Activated naive CD8-positive, alpha-beta T cell treated with anti-CD3 and anti-CD28 coated beads for 36 hours (primary cell): ENCODE measurements at places on chromosomes 2 and 18.

GRCh38 chr2:226378753-226379705, 420.6 kb downstream of the IRS1 start:
- no peak for DNase-seq

GRCh38 chr18:79100944-79101343, 31.8 kb downstream of the ATP9B start:
- no peak for DNase-seq

GRCh38 chr18:61669320-61669719, 223.5 kb downstream of the RNF152 start:
- DNase-seq: no peak

- DNase-seq: no peak
These were observed 29.6 kb downstream of the CYRIA start for GRCh38 chr2:16635791-16636699.

GRCh38 chr2:14998546-14998945, 366.0 kb downstream of the LRATD1 start:
- DNase-seq: no peak

GRCh38 chr2:175815537-175815936, 186.5 kb downstream of the LNPK start:
- DNase-seq: no peak

- DNase-seq: peak; percentile 87
These were observed 6.0 kb upstream of the ALLC start for GRCh38 chr2:3651691-3652648.

GRCh38 chr2:22194218-22194617, 1070.5 kb downstream of the TDRD15 start:
- no peak for DNase-seq

DNA sequence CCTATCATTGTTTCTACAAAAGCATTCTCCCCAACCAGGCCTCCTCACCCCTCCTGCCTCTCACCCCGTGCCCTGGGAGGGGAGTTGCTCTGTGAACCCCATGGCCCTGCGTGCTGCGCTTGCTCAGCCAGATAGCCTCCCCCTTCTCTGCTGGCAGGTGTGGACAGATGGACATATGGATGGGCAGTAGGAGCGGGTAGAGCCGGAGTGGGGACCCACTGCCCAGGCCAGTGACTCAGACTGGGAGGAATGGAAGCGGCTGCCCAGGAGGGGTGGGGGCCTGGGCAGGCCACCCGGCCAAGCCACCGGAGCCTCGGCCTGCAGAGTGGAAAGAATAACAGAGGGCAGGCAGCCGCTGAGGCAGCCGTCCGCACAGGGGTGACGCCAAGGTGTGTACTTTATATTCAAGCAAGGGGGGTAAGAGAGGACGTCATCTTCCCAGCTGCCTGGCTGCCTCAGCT, 8.7 kb downstream of the CYP26B1 start:
- DNase-seq: no peak

- DNase-seq: no peak
These were observed 127.8 kb downstream of the KLHL29 start for GRCh38 chr2:23512778-23513177.

GRCh38 chr2:128911276-128911675, 592.6 kb upstream of the HS6ST1 start:
- no peak for DNase-seq

DNA sequence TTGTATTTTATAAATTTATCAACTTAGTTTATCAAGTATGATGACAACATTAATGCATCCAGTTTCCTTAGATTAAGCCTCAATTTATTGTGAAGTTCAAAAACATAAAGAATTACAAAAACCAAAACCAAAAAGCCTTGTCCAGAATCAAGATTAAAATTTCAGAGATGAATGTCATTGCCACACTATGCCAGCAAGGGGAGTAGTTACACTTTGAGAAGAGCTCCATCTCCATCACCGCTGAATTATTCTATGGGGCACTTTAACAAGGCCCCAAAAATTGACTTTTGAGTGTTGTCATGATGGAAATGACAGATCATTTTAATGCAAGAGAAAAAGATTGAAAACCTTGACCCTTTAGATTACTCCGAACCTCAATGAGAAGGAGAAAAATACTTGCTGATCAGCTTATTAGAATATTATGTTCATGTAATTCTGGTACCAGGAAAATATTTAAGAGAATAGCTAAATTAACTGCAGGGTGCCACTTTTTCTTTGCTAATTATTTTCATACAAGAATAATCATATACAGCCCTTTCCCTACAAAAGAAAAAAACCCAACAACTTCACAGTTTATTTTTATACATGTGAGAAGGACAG, 152.5 kb upstream of the AQP4 start:
- DNase-seq: no peak

DNA sequence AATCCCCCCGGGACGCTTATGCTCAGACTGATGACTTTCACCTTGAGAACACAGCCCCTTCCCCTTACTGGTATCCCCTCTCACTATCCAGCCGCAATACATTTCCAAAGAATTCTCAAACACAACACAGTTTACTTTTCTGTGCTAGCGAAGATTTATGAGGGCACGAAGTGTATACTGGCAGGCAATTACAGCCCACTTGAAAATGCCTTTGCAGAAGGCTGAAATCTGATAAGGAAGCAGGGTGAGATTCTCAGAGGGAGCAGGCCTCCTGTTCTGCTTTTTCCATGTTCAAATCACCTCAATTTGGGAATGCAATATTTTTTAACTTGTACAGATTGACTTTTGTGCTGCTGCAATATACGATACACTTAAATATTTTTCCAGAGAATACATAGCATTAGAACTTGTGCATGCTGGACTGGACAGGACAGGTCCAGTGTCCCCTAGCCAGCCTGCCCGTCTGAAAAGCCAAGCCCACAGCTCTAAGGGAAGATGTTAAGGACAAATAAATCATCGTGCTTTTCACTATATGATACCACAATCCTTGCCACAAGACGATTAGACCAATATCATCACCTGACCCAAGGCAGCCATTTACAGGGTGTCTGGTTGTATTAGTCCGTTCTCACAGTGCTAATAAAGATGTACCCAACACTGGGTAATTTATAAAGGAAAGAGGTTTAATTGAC, 262.1 kb downstream of the EPHA4 start:
- no peak for DNase-seq

DNA sequence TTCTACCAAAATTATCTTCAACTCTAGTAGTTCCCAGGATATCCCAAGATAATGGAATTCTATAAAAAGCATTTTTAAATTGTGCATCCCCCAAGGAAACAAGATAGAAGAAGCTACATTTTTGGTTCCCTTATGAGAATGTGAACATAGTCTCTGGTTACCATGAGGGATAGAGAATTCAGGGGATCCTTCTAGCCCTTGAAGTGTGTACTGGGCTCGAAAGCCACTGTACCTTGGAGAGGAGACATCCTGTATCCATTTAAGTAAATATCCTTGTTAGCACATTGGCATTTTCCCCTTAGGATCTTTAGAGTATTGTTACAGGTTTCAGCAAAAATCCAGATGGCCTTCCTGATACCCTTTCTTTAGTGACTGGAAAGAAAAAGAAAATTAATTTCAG, 228.5 kb downstream of the RTP5 start:
- DNase-seq: no peak

GRCh38 chr2:46998551-46998950, 82.9 kb upstream of the MCFD2 start:
- no peak for DNase-seq

GRCh38 chr2:100796499-100797100, 23.3 kb upstream of the NPAS2 start:
- DNase-seq: no peak

DNA sequence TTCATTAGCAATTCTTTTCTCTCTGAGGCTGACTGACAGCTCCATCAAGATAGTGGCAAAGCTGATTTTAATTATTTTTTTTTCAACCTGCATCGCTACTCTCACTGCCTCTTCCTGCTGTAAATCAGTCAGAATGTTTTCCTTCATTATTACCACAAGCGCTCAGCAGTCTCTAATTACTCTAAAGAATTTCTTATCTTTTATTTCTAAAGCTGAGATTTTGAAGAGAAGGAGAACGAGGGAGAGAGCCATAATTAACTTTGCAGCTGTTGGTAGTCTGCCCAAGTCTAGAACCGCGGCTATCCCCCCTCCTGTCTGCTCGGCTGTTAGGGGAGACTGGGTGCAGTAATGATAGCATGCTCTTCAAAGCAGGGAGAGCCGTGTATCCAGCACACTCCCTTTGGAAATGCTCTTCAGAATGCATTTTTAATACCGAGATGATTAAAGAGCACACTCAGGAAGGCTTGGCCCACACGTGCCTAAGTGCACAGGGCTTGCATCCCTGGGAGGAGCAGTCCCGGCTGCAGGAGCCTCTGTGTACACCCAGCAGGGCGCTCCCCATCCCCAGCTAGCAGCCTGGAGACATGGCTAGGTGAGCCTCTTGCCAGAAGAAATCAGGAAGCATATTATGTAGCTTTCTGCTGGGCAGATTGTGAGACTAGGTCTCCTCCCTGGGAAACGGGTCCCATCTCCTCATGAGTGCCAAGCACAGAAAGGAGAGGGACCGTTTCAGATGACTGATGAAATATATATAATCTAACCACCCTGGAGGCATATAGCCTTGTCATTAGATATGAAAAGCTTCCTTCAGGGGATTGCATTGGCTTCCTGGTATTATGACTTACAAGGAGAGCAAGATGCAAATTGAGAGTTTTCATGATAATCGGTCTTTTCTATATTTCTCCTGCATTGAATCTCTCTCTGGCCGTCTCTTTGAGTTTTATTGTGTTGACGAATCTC, 555.2 kb downstream of the CMPK2 start:
- DNase-seq: no peak

- DNase-seq: no peak
These were observed 563.9 kb downstream of the DCC start for GRCh38 chr18:52903857-52904256.

GRCh38 chr18:76662626-76663025, 159.7 kb upstream of the ZNF236 start:
- no peak for DNase-seq

DNA sequence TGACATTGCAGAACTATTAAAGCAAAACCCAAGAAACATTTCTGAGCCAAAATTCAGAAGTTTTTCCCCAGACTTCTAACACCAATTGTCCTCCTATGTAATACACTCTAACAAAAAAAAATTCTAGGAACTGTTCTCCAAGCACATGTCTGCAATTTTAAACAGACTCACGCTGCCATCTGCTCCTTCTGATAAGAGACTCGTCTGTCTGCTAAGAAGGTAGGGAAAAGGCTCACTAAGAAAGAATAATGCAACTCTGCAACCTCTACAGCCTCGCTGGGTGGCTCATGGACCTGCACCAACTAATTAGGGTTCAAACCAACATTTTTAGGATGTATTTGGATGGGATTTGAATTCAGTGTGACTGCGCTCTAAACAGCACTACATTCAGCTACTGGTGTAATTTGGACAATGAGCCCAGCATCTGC, 366.5 kb downstream of the DSC3 start:
- no peak for DNase-seq

DNA sequence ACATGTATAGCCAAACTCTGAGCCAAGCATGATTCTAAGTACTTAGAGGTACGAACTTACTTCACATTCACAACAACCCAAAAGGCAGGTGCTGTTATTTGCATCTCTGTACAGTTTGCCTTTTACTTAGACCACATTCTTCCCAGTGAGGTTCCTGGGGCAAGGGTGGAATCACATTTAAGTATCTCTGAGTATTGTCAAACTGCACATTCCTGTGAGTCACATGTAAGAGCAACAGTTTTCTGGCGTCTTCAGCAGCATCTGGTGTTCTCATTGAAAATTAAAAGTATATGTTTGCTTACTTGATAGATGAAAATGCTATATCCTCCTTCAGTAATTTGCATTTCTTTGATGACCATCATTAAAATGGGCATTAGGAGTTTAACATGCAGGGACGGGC, 119.1 kb downstream of the UXS1 start:
- no peak for DNase-seq

DNA sequence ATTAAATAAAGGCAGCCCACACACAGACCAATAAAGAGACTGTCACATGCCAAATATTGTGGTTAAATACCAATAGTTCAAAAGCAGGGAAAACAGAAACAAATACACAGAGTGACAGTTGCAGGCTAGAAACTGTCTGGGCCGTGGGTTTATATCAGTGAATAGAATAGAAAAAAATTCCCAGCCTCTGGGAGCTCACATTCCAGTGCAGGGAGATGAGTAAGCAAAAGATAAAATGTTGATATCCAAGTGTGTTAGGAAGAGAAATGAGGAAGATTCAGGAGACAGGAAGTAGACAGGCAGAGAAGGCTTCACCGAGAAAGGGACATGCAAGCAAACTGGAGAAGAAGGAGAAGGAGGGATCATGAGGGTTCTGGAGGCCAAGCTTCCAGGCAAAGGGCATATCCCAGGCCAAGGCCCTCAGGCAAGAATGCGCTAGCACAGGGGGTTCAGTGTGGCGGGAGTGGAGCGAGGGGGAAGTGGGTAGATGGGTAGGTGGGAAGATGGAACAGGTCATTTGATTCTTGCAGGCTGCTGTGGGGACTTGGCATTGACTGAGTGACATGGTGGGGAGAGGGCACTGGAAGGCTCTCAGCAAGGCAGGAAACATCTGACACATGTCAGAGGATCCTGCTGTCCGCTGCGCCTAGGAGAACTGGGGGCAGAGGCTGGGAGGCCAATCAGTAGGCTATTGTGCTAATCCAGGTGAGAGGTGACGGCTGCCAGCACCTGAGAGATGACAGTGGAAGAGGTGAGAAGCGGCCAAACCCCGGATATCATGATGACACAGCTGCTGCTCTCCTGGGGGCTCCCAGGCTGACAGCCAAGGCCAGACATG, 89.2 kb downstream of the ZBTB7C start:
- no peak for DNase-seq

- no peak for DNase-seq
These were observed 48.1 kb upstream of the ACKR3 start for GRCh38 chr2:236521556-236521955.
